Caudate nucleus (tissue), 63 donors: ENCODE measurements at places on chromosomes 2 and 18.

- DNase-seq, result no peak
Measured at GRCh38 chr18:48228841-48229240, 180.3 kb downstream of the ZBTB7C start.

- no peak for DNase-seq
Measured at GRCh38 chr2:20326163-20326780, 24.4 kb downstream of the PUM2 start.

DNA sequence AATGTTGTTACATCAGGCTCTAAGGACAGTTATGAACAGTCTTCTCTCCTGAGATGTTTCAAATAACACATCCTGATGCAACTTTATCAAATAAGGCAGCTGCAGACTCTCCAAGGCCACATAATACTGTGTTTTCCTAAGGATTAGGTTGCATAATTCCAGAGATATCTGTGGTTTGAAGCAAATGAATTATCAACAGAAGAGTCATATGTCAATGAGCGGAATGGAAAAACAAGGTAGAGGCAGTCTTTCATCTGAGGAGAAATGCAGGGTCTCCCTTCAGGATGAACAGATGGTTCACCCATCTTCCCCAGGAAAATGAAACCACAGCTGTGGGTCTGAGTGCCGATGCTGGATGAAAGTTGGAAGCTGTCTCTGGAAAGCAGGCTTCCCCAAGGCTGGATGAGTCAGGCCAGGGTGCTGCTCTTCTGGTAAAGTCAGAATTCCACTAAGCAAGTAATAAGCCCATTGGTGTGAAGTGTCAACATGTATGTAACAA lies 22.2 kb downstream of the LYG1 start:
- DNase-seq, result no peak

DNA sequence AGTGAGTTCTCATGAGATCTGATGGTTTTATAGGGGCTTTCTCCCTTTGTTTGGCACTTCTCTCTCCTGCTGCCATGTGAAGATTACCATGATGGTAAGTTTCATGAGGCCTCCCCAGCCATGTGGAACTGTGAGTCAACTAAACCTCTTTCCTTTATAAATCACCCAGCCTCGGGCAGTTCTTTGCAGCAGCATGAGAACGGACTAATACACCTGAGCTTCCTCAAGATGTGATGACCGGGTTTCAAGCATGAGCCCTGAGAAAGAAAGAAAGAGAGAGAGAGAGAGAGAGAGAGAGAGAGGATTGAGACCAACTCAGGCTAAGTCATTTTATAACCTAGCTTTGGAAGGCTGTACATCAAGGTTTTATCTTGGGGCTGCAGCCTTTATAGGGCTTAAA lies 167.7 kb upstream of the SERPINE2 start:
- DNase-seq, result no peak

DNA sequence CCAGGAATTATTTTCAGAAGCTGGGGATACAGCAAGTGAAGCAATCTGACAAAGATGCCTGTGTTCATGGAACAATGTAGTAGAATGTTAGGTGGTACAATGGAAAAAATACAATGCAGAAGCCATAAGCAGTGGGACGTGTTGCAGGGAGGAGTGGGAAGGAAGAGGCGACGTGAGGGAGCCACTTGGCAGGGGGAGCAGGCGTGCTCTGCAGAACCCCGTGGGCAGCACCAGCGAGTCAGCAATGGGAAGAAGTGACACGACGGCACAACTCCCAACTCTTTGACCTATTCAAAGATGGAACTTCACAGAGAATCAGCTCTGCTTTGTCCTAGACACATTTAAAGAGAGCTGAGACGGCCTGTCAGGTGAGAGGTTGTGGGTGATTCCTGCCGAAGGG lies 30.5 kb downstream of the PRELID3A start:
- DNase-seq, result no peak

DNA sequence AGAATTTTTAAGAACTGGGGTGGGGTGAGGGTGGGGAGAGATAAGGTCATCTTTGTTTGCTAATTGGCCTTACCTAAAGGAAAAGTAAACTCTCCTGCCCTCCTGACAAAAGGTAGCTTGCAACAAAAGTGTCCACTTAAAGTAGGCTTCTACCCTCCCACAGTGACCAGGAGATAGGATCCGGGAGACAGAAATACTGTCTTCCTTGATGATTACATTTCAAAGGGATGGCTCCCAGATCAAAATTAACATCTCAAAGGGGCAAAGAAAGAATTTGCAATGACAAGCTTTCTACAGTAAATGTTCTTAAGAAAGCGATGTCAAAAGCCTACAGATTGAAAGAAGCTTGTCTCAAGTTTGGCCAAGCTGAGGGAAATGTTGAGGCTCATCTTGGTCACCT lies 775.3 kb downstream of the CPS1 start:
- no peak for DNase-seq

DNA sequence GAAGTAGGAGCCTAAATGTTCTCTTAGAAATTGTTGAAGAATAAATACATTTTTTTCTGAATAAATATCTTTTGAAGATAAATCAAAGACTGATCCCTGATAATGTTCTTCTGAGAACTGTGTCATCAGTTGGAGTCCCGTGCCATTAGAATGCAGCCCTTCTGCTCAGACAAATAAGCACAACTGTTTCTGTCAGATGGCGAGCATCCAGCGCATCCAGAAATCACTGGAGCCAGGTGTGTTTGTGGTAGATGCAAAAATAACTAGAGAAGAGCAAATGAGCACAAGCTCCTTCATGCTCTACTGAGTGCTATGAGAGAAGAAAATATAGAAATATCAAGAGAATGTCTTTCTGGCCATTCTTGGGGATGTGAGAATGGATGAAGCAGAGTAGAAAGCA lies 573.7 kb downstream of the THSD7B start:
- DNase-seq, result no peak
